ENCODE measurements at places on chromosomes 7 and 10.
A peak's percentile ranks its signal among the peaks of the same experiment; 100 is the strongest.

- DNase-seq, result no peak
Measured at GRCh38 chr7:115274-115911, 77.0 kb upstream of the FAM20C start.

- no peak for DNase-seq
Measured at GRCh38 chr10:125985557-125986240, 89.3 kb downstream of the FANK1 start.

- DNase-seq, result no peak
Measured at GRCh38 chr10:96718304-96718990, 1.9 kb downstream of the PIK3AP1 start.

- no peak for DNase-seq
Measured at GRCh38 chr7:72161534-72161933, 250.6 kb downstream of the CALN1 start.

- DNase-seq, result no peak
Measured at GRCh38 chr7:104843198-104843597, 170.8 kb upstream of the KMT2E start.

- no peak for DNase-seq
Measured at GRCh38 chr10:110637558-110638053, 6.5 kb upstream of the RBM20 start.

- DNase-seq, result no peak
Measured at GRCh38 chr10:98422182-98422581, 7.2 kb upstream of the PYROXD2 start.

DNA sequence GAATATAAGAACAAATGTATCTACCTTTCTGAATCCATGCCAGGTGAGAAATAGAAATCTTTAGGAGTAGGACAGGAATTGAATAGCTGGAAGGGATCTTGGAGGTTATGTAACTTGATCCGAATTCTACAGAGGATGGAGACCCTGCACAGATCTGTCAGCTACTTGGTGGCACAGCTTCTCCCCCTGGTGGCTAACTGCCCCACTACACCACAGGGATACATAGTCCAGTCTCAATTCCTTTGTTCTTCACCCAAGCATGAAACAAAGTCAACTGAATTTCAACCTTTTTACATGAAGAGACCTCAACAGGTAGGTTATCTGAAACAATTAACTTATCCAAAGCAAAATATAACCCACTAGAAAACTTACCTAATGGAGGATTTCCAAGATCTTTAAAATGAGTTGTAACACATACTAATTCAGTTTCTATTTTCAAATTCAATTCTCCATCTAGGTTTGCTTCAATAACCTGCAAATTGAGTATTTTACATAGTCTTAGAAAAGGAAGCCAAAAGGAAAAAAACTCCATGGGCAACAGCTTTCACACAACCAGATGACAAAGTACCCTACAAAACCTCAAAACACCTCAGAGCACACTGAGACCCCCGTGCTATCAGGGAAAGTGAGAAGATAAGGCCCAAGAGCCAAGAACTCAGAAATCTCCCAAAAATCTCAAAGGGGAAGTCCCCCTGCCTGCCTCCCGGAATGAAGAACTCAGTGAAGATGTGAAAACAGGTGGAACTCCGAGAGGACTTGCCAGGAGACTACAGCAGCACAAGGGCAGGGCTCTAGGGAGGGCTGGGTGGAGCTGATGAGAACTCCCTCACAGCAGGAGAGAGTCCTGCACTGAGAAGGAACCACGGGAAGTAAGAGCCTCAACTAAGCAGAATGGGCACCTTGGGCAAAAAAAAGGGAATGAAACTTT, 10.3 kb downstream of the HUS1 start:
- DNase-seq, result peak; percentile 43

DNA sequence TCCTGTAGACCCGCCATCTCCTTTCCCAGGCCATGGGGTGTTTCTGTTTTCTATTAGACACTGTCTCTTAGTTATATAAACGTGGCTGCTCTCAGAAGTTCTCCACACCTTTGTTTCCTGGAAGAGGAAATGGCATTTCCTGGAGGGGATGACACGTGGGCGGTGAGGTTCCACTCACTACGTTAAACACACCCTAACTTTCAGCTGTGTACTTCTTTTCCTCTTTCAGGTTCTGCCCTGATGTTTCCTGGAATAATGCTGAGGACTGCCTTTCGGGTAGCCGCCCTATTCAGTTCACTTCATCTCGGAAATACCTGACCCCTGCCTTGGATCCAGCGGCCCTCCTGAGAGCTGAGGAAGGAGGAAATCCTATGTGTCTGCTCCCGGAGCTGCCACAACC, 3.4 kb upstream of the PRKCQ start:
- DNase-seq, result peak; percentile 90

- DNase-seq, result no peak
Measured at GRCh38 chr7:4325732-4326131, 356.4 kb upstream of the FOXK1 start.

- no peak for DNase-seq
Measured at GRCh38 chr7:38744746-38745145, 113.6 kb upstream of the AMPH start.

- DNase-seq, result no peak
Measured at GRCh38 chr10:42491001-42491592, 147.3 kb downstream of the ZNF33B start.

GRCh38 chr10:77188521-77188920, 449.1 kb downstream of the KCNMA1 start:
- DNase-seq, result no peak

GRCh38 chr10:7243873-7244272, 167.0 kb downstream of the SFMBT2 start:
- DNase-seq, result no peak

DNA sequence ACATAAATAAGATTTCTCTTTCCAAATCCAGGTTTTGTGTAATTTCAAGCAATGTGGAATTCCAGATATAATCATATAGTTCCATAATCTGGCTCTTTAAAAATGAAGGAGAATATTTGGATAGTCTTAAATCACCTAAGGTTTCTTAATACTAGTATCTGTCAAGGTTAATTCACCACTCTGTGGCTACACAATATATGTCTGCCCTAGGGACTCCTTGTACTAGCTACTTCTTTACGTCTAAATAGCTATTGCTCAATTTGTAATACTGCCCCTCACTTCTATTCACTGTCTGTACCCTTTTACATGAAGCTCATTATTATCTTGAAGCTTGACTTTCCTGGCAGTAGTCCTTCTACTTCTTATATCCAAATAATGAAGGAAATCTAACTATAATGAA, 47.2 kb downstream of the CACNA2D1 start:
- no peak for DNase-seq

DNA sequence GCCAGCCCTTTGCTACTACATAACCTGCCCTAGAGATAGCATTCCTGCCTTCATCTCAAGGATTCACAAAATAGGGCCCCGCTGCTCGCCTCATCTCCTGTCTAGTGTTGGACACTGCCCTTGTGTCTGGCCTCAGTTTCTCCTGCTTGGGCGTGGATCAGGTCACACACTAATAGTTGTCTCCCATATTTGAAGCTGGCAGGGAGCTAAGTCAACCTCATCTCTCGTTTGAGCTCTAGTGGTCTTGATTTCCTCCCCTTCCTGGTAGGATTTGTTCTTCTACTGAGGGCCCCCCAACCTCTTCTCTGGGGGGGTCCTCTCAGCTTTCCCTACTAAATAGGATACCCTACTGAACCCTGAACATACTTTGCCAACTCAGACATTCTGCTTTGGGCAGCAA, 42.2 kb downstream of the ADCYAP1R1 start:
- DNase-seq, result no peak

GRCh38 chr7:155543011-155543876, 3.1 kb downstream of the CNPY1 start:
- no peak for DNase-seq

GRCh38 chr10:66833861-66834260, 92.0 kb upstream of the LRRTM3 start:
- no peak for DNase-seq

GRCh38 chr7:27088002-27088922, 7.5 kb downstream of the HOXA1 start:
- no peak for DNase-seq

- DNase-seq, result no peak
Measured at GRCh38 chr7:84412161-84412969, 217.8 kb upstream of the SEMA3A start.

- DNase-seq, result no peak
Measured at GRCh38 chr7:91835826-91836368, 44.6 kb downstream of the MTERF1 start.

DNA sequence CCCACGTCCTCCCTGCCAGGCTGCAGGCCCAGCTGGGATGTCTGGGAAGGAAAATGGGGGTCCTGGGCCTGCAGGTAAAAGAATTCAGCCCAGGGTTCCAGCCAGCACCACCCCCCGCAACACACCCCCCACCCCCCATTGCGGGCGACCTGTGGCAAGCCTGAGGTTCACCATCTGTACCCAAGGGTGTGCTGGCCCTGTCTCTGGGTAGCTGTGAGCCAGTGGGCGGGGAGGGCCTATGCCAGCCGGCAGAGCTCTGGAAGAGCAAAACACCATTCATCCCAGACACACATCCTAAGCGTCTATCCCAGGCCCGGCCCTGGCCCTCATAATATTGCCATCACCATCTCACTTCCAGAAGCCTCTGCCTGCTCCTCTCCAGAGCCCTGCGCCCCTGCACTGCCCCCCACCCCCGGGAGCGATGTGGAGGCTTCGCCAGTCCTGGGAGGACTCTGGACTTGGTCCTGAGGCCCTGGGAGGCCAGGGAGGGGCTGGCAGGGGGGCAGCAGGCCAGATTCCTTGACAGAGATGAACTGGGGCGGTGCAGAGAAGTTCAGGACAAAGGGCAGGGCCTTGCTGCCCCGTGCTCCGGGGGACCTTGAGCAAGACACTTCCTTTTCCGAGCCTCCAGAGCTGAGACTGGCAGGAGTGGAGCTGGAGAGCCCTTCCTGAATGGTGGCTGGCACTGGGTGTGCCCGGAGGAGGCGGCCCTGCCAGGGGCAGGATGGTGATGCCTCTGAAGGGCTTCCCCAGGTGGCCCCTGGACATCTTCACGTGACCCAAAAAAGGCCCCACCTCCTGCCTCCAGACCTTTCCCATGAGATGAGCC, 8.7 kb upstream of the TTYH3 start:
- DNase-seq, result no peak

GRCh38 chr7:64636386-64636785, 29.5 kb upstream of the ZNF107 start:
- DNase-seq, result no peak

DNA sequence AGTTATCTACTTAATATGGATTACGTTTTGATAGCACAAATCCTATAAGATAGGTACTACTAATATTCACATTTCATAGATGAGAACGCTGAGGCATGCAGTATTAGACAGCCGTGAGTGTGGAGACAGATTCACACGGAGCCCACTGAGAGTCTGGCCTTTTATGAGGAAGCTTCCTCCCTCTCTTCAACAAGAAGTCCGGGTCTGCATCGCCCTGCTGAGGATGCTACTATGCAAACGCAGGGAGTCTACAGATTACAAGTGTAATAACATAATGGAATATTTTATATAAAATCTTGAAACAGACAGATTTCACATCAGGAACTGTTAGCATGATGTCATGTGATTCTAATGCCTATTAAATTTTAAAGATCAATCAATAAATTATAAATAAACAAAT, 255.9 kb upstream of the GLI3 start:
- no peak for DNase-seq

GRCh38 chr10:48252354-48252650, 22.2 kb downstream of the FRMPD2 start:
- no peak for DNase-seq

GRCh38 chr7:25847336-25848070, 304.5 kb upstream of the NFE2L3 start:
- no peak for DNase-seq

GRCh38 chr7:142481548-142481947, 223.7 kb upstream of the PRSS58 start:
- no peak for DNase-seq

DNA sequence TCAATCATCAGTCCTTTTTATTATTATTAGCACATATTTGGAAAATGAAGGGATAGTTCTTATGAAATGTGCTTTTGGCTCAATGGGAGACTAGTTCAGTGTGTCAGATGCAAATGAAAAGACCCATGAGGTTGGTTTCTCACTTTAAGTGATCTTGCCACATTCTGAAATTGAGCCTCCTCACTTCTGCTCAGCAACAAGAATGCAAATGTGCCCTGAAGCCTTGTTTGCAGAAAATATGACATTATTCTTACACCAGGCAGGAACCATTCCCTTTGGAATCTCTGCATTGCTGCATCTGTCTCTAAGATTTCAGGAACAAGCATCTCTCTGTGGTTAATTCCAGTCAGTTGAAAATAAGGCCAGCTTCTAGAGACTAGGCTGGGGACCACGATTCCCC, 186.1 kb upstream of the PLPP4 start:
- no peak for DNase-seq

- DNase-seq, result no peak
Measured at GRCh38 chr10:122186816-122187810, 84.0 kb upstream of the BTBD16 start.

- no peak for DNase-seq
Measured at GRCh38 chr7:108455551-108455997, 662 bp downstream of the NRCAM start.

- no peak for DNase-seq
Measured at GRCh38 chr10:108608860-108609259, 1314.5 kb downstream of the XPNPEP1 start.

DNA sequence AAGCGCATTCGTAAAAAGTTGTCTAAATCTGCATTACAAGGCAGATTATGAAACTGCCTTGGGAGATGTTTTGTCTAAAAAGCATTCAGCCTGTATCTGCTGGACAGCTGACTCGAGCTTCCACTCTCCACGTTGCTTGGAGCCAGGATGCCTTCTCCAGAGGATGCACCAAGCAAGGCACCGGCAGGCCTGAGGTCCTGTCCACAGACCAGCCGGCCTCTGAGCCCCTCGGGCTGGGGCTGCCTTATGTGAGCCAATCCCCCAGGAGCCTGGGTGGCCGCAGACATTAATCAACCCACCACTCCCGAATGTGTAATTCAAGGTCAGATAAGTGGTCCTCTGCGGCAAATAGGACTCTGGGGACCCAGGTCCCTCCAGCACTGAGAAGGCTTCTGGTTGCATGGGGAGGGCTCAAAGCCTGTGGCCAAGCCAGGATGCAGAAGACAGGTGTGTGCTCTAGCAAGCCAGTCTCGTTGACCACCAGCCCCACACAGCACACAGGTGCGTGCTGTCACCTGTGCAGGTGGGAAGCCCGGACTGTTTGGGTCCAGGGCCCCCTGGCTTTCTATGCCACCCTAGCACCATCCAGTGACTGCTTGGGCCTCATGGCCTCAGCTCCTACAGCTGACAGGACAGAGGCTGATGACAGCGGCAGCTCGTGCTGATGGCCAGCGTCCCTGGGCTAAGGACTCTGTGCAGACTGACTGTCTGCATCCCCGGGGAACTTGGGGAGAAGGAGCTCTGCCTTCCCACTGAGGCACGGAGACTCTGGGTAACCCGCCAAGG, 4.8 kb upstream of the RET start:
- DNase-seq, result no peak

GRCh38 chr7:148903504-148903903, 19.4 kb upstream of the EZH2 start:
- no peak for DNase-seq
